ENCODE measurements at places on chromosomes 12 and 14.

- H3K27me3 ChIP-seq: no peaks in the 10 kb centered on the region
- H3K4me3 ChIP-seq: no peak overlapping the region
- H3K36me3 ChIP-seq: no peaks in the 10 kb centered on the region
- H3K4me1 ChIP-seq: no peaks in the 10 kb centered on the region
- DNase-seq: no peak
Observed at GRCh38 chr14:62768753-62769152, 276.5 kb downstream of the KCNH5 start.

DNA sequence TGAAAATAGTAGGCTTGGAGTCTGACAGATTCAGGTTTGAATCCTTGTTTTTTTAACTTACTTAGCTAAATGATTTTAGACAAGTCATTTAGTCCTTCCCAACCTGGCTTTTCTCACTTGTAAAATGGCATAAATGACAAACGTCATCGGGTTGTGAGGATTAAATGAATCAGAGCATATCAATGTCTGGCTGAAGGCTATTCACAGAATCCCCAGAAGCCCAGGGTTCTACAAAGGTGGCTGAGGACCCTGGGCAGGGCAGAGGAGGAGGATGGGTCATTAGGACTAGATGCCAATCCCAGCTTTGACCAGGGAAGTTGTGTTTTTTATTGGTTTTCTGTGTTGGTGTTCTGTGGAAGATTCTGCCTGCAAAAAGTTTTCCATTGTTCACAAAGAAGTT lies 7.6 kb upstream of the PTPRB start:
- peaks cover 4% of the 10 kb centered on the region for H3K27me3 ChIP-seq
- no peak for DNase-seq
- no peak overlapping the region for H3K27ac ChIP-seq
- H3K4me1 ChIP-seq: peaks cover 8% of the 10 kb centered on the region

DNA sequence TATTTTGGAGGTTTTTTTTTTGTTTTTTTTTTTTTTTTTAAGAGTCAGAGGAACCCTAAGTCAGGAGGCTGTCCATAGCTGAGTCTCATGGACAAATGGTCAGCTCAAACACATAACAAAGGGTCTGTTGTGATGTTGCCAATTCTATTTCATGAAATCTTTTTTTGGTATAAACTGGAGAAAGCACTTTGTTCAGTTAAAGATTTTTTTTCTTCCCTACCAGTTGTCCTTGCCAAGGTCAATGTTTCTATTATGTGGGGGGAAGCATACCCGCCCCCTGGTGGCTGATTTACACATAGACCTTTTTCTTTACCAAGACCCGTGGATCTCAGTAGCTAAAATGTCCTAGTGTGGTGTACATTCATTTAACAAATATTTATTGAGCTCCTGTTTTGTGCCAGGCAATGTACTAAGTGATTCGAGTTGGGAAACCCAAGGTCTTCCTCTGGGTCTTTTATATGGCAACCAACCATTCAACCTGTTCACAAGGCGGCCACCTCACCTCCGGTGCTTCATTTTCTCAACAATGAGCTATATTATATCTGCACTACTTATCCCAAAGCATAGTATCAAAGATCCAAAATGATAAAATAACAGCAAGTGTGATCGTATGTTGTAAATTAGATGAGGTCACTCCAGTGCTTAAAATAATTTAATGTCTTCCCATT lies 214.5 kb downstream of the PAH start:
- H3K4me3 ChIP-seq: no peak overlapping the region
- H3K36me3 ChIP-seq: no peaks in the 10 kb centered on the region
- H3K27me3 ChIP-seq: peaks cover 3% of the 10 kb centered on the region
- H3K27ac ChIP-seq: no peak overlapping the region

- no peaks in the 10 kb centered on the region for H3K4me1 ChIP-seq
- no peak overlapping the region for H3K27ac ChIP-seq
- H3K27me3 ChIP-seq: peaks cover 7% of the 10 kb centered on the region
- H3K4me3 ChIP-seq: no peak overlapping the region
Observed at GRCh38 chr14:77790566-77791224, 9.2 kb upstream of the ADCK1 start.

DNA sequence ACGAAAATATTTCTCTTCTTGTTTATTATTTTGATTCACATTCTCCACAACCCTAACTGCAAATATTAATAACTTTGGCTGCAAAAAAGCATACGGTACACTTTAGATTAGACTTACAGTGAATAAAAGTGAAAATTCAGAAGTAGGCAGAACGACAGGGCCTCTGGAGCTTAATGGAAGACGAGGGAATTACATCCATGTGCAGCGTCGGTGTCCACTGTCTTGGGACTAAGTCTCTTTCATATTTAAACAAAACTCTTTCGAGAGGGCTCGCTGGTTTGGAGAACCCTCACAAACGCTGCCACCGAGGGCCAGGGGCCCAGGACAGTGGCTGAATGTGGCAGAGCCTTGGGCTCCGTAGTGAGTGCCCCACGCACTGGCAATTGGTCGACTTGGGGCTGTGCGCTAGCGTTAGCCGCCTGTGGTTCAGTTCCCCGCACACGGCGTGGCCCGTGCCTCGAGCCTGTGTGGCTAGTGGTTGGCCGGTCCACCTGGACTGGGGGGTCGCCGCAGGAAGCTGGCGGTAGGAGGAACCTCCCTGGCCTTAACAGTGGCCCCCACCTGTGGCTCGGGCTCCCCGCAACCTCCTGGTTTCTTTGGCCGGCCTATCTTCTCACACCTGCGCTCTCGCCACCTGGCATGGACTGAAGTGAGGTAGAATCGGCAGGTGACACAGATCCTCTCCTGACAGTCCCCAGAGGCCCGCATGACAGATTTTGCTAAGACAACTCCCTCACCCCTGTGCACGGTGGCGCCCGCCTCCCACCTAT lies 739 bp upstream of the PAX9 start:
- DNase-seq: no peak
- H3K4me1 ChIP-seq: peaks cover 25% of the 10 kb centered on the region
- peaks cover 19% of the 10 kb centered on the region for H3K36me3 ChIP-seq
- H3K4me3 ChIP-seq: no peak overlapping the region
